Epithelial cell of alveolus of lung (primary cell): ENCODE measurements at places on chromosomes 7 and 10. TPM values are rescaled to one million over a fixed set of nuclear protein-coding genes. Genes with fewer than 3 reads are reported as not detected.

CLDN4 gene
- 3.2 and 5.2 TPM in 2 replicates for total RNA-seq

CH25H gene
- total RNA-seq, result 0.32 and 4.7 TPM in 2 replicates

ERVW-1 gene
- total RNA-seq, result 0.16 TPM in 1 of 2 replicates, not detected in the other

CYP26C1 gene
- 0.13 TPM in 1 of 2 replicates, not detected in the other for total RNA-seq

UNCX gene
- total RNA-seq, result not detected in 2 replicates

CRTAC1 gene
- total RNA-seq, result not detected in 2 replicates

OPALIN gene
- not detected in 2 replicates for total RNA-seq

TACC2 gene
- total RNA-seq, result 6.6 and 6.9 TPM in 2 replicates
